ENCODE measurements at places on chromosomes 6 and 20. TPM values are rescaled to one million over a fixed set of nuclear protein-coding genes. Genes with fewer than 3 reads are reported as not detected.
A peak's percentile ranks its signal among the peaks of the same experiment; 100 is the strongest.

- DNase-seq: no peak
Observed at GRCh38 chr20:46798430-46798829, 89.0 kb downstream of the SLC2A10 start.

- DNase-seq: no peak
Observed at GRCh38 chr6:143141442-143141841, 80.8 kb downstream of the AIG1 start.

The OR2B6 gene
- not detected for polyA plus RNA-seq

DNA sequence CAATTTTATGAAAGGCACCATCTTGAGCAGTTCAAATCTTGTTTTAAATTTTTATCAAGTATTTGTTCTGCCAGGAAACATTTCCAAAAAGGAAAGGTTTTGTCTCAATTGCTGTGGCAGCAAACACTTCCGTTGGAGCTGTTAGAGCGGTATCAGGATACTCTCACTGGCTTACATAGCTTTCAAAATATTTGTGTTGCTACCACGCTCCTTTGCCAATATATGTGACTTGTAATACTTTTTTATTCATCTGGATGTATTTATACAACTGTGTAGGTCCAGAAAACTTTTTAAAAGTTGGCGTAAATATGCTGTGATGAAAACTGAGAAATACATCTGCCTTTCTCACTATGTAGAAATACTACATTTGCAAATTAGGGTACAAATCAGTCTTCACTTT, 37.8 kb upstream of the NHSL1 start:
- no peak for DNase-seq

DNA sequence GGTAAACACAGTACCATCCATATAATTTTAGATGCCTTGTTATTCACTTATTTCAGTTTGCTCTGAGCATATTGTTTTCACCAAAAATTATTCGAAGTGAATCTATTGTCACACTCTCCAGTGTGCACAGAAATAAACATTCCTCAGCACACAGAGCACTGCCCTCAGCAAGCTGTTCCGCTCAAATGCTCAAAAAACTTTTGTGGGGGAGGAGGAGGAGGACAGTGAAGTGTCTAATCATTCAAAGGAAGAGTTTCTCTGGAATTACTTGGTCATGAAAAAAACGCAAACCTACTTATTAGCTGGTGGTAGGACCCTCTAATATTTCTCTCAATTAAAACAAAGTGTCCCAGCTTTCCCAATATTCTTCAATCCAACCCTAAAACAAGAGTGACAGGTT, 88.3 kb downstream of the DTNBP1 start:
- DNase-seq: peak; percentile 77

The SMLR1 gene
- 1.5 TPM for polyA plus RNA-seq

The RAET1G gene
- 0.86 TPM for polyA plus RNA-seq

GRCh38 chr6:32868257-32868788, 14.3 kb downstream of the PSMB9 start:
- peak; percentile 81 for DNase-seq

DNA sequence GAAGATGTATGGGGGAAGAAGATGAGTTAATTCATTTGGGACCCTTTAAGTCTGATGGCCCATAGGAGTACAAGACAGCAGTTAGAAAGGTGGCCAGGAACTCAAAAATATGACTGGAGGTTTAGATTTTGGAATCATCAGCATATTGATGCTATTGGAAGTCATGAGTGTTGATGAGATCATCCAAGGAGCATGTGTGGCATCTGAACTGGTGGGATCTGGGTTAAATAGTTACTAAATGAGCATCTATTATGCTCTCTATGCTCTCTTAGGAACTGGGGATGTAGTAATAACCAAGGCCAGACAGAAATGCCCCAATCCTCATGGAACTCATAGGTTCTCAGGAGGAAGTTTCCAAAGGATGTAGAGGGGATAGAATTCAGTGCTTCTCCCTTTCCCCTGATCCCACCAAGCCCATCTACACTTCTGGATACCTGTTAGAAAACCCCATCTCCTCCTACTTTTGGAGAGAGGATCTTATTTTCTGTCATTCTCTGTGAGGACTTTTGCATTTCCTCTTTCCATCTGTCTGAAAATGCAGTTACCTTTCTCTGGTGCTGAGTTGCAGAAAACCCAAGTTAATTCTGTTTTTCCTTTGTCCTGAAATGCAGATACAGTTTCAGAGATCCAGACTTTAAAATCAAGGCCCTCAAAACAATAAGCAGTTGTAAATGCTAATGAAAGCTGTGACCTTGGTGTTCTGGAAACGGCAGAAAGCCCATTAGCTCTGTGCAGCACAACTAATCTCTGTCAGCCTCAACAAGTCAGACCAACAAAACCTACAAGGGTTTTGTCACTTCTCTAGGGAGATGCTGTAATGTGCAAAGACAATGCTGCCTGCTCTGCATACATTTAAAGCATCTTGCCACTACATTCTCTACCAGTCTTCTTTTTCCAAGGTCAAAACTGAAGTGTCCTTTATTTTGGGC, 65.8 kb downstream of the TBC1D7 start:
- DNase-seq: no peak

The PLEKHG1 gene
- polyA plus RNA-seq: 36.6 TPM

DNA sequence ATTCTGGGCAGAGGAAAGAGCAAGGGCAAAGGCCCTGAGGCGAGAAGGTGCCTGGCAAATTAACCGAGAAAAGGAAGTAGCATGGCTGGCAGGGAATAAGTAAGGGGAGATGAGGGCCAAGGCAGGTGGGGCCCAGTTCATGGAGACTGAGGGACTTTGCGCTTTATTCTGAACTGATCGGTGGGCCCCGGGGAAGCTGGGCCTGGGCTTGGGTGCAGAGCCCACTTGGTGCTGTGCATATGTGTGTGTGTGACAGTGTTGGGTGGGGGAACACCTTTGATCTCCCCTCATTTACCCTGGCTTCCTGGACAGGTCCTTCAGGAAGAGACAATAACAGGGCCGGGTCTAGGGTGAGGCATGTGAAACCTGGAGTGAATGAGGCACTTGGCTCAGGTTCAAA, 2.9 kb upstream of the MDFI start:
- DNase-seq: no peak

- peak; percentile 47 for DNase-seq
Observed at GRCh38 chr20:37901654-37902503, 1.0 kb upstream of the VSTM2L start.

DNA sequence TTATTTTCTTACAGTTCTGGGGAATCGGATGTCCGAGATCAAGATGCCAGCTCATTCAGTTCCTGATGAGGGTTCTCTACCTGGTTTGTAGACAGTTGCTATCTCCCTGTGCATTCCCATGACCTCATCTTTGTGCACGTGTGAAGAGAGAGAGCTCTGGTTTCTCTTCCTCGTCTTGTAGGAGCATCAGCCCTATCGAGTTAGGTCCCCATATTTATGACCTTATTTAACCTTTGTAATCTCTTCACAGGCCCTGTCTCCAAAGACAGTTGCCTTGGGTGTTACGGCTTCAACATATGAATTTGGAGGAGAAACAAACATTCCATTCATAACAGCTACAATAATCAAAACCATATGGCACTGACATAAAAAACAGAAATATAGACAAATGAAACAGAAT, 455.3 kb downstream of the HACE1 start:
- DNase-seq: no peak

The ANKEF1 gene
- 8.1 TPM for polyA plus RNA-seq

- DNase-seq: no peak
Observed at GRCh38 chr6:144144996-144145395, 5.3 kb upstream of the STX11 start.

DNA sequence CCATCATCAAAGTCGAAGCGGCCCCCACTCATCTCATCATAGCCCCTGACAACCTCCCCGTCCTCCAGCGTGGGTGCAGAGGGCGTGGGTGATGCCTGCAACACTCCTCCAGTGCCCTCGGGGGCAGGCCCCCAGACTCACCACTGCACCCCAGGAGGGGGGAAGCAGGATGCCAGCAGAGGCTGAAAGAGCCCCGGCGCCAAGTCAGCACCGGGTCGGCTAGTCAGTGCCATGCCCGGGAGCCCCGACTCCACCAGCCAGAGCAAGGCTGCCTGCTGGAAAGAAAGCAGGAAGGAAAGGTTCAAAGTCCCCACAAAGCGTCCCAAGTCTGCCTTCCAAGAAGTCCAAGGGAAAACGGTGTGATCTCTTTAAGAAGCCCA, 324 bp downstream of the JPH2 start:
- no peak for DNase-seq

The OXT gene
- polyA plus RNA-seq: 0.81 TPM

GRCh38 chr6:153816366-153816765, 222.7 kb upstream of the OPRM1 start:
- peak; percentile 15 for DNase-seq

The OLIG3 gene
- not detected for polyA plus RNA-seq

DNA sequence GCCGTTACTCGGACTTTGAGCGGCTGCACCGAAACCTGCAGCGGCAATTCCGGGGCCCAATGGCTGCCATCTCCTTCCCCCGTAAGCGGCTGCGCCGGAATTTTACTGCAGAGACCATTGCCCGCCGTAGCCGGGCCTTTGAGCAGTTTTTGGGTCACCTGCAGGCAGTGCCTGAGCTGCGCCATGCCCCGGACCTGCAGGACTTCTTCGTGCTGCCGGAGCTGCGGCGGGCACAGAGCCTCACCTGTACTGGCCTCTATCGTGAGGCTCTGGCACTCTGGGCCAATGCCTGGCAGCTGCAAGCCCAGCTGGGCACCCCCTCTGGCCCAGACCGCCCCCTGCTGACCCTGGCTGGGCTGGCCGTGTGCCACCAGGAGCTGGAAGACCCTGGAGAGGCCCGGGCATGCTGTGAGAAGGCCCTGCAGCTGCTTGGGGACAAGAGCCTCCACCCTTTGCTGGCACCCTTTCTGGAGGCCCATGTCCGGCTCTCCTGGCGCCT, 7.2 kb downstream of the SNX21 start:
- DNase-seq: no peak

DNA sequence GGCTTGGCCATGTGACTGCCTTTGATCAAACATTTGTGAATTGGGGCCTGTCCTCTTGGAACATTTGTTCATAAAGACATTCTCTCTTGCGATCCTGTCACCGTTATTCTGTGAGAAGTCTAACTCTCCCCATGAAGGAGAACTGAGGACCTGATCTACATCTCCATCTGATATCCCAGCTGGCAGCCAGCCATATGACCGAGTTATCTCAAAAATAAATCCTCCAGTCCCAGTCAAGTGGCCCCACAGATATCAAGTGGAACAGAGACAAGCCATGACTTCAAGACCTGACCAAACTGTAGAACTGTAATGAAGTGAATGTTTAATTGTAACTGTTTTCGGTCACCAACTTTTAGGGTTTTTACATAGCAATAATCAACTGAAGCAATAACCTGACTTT, 25.7 kb downstream of the SNX3 start:
- DNase-seq: no peak

- DNase-seq: no peak
Observed at GRCh38 chr20:51486197-51487005, 56.1 kb downstream of the NFATC2 start.

DNA sequence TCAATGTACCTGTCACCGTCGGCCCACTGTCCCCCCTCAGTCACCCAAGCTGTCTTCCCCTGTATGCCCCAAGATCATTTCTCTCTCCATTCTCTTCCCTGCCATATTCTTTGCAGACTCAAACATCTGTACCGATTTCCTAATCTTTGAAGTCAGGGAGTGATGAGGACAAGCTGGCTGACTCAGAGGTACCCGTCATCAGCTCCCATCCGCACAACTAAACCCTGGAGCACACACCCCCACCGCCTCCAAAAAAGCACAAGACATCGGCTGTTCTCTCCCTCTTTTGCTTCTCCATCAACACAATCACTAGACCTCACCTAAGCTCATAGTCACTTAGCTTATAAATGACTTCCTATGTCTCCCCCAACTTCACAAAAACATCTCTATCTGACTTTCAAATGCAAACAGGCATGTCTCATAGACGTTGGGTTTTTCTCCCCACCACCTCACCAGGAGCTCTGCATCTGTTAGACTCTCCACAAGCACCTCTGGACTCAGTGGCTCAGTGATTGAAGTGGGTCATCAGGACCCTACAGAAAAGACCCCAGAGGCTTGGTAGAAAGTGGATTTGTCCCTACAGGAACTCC, 11.5 kb upstream of the NFATC2 start:
- DNase-seq: no peak

DNA sequence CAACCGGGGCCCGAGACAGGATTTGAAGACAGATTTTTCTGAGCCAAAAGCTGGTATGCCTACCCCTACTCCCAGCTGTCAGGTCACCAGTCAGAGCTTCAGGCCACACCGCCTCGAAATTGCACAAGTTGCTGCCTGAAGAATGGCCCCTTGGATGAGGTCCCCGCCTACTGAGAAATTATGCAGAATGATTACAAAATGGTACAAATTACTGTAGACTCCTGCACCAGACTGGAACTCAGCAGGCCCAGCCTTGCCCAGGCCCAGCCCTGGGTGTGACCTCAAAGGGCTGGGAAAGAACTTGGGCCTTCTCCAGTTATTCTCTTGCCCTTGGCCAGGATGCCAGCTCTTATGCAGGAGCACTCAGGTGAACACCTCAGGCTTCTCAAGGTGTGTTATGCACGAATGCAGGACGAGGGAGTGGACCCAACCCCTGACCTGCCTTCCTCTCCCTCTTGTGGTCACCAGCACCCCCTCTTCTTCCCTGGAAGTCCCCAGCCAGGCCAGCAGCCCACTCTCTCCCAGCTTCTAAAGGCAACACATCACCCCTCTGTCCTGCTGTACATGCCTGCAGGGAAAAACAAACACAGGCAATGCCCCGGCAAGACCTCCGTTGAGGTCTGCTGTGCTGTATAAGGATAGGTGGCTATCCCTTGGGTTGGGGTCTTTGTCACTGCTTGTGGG, 88.7 kb upstream of the NAA20 start:
- DNase-seq: no peak

DNA sequence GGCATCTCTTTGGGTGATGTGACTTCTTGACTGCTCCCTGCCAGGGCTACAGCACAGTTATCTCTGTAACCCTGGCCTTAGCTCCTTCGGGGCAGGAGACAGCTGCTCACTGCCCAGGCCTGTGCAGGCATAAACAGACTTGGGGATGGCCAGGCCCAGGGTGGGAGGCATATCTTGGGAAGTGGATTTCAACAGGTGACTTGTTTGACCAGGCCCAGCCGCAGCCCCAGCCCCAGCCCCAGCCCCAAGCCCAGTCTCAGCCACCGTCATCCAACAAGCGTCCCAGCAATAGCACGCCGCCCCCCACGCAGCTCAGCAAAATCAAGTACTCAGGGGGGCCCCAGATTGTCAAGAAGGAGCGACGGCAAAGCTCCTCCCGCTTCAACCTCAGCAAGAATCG, 7.5 kb downstream of the MEA1 start:
- DNase-seq: no peak

DNA sequence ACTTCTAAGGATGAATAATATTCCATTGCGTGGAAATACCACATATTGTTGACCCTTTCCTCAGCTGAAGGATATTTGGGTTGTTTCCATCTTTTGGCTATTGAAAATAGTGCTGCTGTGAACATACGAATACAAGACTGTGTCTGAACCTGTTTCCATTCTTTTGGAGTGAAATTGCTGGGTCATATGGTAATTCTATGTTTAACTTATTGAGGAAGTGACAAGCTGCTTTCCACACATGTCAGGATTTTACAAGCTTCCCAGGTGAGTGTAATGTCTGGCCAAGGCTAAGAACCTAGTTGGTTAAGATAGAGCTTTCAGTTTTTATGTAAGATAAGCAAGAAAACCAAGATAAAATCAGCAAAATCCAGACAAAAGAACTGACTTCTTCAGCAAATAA, 48.8 kb downstream of the PPP1R3G start:
- DNase-seq: no peak

The NR2E1 gene
- not detected for polyA plus RNA-seq

The SLC35B3 gene
- 39.0 TPM for polyA plus RNA-seq

- peak; percentile 4 for DNase-seq
Observed at GRCh38 chr6:95094751-95095663, 482.3 kb upstream of the MANEA start.

- DNase-seq: no peak
Observed at GRCh38 chr20:34311118-34312023, 8.2 kb upstream of the AHCY start.

The MYCT1 gene
- 16.2 TPM for polyA plus RNA-seq
